Kasumi-1 (cell line): ENCODE measurements at places on chromosomes 12 and 14.

DNA sequence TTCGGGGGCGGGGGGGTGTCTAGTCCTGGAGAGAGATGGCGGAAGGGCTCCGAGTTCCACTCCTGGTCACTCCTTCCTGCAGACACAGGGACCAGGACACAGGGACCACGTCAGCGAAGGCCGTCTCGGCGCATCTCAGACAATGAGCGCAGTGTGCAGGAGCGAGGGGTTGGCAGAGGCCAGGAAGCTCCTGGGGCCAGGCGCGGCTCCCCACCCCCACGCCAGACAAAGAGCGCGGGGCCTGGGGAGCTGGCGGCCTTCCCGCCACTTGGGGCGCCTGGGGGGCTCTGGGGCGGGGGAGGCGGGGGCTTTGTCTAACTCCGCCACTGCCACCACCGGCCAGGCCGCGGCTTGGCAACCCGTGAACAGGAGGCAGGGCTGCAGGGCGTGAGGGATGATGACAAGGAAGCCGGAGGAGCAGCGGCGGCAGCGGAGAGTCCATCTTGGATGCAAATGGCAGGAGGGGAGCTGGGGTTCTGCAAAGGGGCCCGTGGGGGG lies 2.2 kb downstream of the CDK2AP1 start:
- DNase-seq = peak; percentile 17

DNA sequence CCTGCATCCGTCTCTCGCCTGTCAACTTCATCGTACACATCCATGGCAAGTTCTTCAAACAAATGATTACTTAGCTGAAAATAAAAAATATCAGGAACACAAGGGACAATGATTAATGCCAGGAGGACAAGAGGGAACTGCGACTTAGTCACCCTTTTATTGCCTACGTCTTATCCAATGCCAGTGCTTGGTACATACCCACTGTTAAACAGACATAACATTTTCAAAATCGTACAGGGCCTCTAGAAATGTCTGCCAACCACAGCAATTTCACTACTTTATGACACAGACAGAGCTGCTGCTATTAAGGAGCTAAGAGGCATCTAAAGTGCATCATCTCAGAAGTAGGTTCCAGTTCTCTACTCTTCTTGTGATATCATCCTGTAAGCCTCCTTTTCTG lies 34.6 kb downstream of the GIT2 start:
- DNase-seq = no peak

DNA sequence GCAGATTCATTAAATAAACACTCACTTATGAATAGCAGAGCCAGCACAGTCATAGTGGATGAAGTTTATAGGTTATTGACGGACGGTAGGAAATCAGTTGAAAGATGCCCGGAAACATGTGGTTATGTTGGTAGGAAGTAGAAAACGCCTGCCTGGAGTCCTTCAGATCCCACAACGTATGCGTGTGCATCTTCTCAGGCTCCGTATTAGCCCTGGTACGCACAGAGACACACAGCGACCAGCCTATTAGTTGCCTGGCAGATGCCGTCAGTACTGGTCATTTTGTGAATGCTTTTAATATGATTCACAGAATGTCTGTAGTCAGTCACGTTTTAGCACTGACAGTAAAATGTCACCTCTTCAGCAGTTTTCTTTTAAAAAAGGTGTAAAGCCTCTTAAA lies 196.4 kb downstream of the RGS6 start:
- peak; percentile 85 for DNase-seq

DNA sequence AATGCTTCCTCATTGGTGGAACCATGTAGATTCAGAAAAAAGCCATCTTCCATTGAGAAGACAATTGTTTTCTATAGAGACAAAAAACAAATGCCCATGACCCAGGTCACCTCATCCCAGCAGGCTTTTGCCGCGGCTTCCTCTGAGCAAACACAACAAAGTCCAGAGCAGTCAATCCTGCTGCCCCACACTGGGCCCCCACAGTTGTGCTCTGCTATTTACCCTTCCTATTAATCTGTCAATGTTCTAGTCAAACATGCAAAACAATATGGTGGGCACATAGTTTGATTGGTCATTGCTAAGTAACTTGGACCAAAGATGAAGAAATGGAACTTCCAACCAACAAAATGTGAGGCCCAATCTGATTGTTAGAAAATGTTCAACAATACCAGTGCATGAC lies 20.7 kb downstream of the C12orf42 start:
- DNase-seq = no peak

DNA sequence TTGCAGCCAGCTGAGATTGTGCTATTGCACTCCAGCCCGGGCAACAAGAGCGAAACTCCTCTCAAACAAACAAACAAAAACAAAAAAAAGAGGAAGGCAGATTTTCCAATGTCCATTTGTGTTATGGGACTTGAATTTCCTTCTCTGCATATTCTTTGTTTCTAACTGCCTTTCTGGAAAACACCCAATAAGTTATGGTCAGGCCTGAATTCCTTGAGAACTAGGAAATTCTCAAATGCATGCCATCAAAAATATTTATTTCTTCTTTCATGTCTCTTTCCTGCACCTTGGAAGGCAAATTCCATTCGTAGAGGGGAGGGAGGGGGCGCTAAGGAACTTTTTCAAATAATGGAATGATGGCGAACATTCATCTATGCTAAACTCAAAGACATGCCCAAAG lies 117.6 kb upstream of the TMCC3 start:
- DNase-seq = no peak

DNA sequence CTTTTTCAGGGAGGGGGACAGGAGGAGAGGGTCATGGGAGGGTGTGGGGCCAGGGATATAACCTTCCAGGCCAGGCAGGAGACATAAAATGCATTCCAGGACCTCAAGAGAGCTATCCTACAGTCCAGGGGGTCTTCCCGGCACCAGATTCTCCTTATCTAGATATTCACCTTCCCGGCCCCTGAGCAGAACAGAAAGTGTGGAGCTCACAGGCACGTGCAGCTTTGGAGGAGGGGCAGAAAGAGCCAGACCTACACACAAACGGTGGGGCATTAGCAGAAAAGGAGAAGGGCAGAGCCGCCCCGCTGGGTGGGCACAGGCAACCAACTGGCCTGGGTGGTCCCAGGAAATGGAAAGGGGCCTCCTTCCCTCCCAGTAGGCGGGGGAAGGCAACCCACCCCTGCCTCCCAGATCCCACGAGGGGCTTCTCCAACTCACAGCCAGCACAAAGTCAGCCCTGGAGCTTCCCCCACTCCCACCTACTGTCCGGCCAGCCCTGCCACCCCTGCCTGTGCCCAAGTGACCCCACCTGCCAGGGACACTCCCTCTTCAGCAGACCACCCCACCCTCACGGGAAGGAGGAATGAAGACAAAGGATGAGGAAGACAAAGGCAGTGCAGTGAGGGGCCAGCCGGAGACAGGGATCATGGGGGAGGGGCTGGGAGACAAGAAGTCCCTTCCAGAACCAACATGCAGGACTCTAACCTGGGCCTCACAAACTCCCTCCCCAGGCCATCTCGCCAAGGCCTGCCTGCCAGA lies 33.3 kb downstream of the CCDC85C start:
- DNase-seq = no peak

DNA sequence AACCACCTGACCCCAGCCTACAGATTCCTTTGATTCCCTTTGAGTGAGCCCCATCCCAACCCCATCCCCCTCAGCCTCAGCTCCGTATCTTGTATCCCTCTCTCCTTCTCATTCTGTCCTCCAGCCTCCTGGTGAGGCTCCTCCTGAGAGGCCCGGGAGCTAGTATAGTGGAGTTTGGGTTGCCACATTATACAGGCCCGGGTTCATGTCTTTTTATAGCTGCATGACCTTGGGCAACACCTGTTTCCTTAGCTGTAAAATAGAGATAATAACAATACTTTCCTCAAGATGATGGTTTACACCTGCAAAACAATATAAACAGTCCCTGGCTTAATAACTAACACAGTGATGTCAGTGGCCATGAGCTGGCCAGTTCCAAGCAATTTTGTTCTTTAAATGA lies 89.8 kb downstream of the STAB2 start:
- no peak for DNase-seq

DNA sequence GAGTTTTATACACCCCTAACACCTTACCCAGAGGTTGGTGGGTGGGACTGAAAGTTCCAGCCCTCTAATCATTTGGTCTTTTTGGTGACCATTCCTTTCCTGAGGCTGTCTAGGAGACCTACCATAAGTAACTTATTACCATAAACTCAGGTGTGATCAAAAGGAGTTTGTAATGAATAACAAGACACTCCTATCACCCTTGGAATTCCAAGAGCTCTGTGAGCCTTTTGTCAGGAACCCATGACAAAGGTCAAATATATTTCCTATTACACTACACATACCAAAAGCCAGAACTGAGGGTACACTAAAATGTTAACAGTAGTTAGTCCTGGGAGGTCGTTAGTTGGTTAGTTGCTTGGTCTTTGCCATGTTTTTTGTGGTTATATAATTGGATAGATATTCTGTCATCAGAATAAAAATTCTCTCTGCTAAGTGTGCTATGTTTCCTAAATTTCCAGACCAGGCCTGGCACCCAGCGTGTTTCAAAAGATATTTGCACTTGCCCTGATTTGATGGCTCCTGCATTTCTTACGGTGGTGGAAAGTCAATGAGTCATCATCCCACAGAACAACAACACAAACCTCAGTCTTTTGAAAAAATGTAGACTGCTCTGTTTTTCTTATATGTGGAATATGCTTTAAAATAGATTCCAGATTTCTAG lies 27.0 kb upstream of the AKAP5 start:
- no peak for DNase-seq

DNA sequence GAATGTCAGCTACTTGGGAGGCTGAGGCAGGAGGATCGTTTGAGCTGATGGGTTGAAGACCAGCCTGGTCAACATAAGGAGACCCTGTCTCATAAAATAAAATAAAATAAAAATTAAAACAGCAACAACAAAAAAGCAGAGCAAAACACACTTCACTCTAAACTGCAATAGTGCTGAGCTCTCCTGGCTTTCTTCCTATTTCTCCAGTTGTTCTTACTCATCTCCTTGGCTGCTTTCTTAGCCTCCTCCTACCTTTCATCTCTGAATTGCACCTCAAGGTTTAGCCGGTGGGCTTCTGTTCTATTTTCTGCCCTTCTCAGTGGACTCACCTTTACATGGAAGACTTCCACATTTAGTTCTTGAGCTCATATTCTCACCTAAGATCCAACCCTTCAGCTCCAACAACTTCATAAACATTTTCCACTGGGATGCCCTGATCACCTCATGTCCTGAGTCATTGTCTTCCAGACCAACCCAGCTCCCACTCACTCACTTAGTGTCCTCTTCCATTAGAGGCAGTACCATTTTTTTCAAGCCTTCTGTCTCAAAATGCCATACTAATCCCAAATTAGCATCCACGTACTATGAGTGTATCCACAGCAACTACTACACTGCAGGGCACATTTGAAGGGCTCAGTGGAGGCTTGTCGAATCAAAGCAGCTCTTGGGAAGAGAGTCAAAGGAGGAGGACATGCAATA lies 41.2 kb upstream of the TMED10 start:
- no peak for DNase-seq

DNA sequence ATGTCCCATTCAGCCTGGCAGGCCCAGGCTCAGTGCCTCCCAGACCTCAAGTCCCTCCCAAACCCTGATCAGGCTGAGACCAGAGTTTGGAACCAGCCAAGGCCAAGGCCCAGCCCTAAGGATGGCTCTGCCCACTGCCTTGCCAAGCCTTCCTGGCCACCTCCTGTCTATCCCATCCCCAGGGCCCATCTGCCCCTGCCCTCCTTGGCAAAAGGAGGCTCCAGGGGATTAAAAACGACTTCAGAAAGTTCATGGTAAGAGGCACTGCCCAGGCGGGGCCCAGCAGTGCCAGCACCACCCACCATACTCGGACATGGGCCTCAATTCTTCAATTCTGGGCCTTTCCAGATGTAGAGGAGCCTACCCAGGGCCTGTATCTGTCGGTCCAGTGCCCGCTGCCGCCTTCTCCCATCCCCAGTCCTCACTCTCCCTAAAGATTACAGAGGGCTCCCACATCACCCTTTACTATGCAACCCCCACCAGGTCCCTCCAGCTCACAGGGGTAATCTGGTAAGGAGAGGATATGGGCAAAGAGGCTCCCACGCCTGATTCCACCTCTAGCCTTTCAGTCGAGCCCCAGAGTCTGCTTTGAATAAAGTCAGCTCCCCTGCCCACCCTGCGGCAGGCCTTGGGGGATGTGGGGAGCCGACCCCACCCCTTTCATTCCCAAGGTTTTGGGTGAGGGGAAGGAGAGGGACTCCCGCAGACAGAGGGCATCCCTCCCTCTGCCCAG lies 932 bp downstream of the ADCY6 start:
- DNase-seq = no peak

GRCh38 chr12:132439333-132439904 lies 50.5 kb upstream of the FBRSL1 start:
- peak; percentile 90 for DNase-seq

DNA sequence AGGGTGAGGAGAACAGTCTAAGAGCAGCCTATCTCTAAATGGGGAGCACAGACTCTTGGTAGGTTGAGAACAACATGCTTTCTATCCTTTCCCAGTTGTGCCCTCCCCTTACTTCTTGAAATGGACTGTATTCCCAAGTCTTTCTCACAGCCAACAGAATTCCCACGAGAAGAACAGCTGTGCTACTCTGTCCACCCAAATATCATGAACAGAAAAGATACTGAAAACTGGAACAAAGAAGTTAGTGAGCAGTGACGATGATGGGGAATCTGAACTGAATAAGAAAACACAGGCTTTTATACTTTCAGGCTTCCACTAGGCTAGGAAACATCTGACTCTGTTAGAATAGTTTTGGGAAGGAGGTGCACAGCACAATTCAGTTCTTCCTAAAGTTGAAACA lies 3.4 kb downstream of the NACA start:
- DNase-seq = no peak

DNA sequence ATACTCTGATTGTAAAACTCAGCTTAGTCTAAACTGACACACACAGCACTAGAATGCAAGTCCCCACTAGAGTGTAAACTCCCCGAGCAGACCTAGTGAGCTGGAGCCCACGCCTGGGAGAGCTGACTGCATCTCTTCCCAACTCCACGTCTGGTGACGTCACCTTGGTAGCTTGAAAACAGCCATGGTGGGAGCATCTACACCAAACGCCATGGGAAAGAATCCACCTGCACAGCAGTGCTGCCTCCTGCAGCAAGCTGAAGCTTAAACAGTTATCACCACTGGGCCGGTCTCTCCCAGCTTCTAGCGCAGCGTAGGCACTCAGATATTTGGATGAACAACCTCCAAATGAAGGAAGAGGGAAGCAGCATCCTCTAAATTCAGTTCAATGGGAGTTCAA lies 4.3 kb upstream of the PAPLN start:
- no peak for DNase-seq

GRCh38 chr12:32146074-32146873 lies 39.6 kb downstream of the BICD1 start:
- no peak for DNase-seq
